KG1 (cell line): ENCODE measurements at places on chromosomes 5 and 9.

- no peak for DNase-seq
Observed at GRCh38 chr9:5834214-5834613, 1.3 kb upstream of the ERMP1 start.

- no peak for DNase-seq
Observed at GRCh38 chr9:128637656-128638055, 19.0 kb downstream of the DYNC2I2 start.

- DNase-seq, result no peak
Observed at GRCh38 chr5:169875091-169875728, 105.1 kb downstream of the INSYN2B start.

GRCh38 chr9:127706836-127707241 is at the start of gene CFAP157:
CFAP157 (plus strand) TSS chr9:127706988; CDS start chr9:127707032, 44 bp downstream.
- no peak for DNase-seq

GRCh38 chr5:179209359-179210150 is 135.7 kb downstream of the ADAMTS2 start:
- no peak for DNase-seq

- DNase-seq, result no peak
Observed at GRCh38 chr9:78188594-78188993, 47.3 kb upstream of the CEP78 start.

- DNase-seq, result no peak
Observed at GRCh38 chr5:107674655-107675054, 3.9 kb upstream of the EFNA5 start.

GRCh38 chr5:2128686-2129355 is 246.1 kb upstream of the IRX4 start:
- DNase-seq, result no peak
